ENCODE measurements at places on chromosomes 3 and 15.

DNA sequence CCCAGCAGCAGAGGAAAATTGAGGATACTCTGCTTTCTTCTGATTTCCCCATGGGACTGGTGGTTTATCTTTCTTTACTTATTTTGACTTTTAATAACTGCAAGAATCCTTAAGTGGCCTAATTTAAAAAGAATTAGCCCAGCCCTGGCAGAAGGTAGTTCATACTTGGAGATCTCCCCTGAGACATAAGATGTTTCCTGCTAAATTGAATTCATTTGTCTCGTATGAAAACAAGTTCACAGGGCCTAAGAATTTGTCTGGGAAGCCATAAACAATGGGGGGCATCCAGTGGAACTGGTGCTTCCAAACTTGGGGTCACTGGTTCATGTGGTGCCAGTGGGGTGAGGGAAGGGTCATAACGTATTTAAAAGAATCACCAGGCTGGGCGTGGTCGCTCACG lies 283.1 kb upstream of the RASGRP1 start:
- DNase-seq, result no peak

DNA sequence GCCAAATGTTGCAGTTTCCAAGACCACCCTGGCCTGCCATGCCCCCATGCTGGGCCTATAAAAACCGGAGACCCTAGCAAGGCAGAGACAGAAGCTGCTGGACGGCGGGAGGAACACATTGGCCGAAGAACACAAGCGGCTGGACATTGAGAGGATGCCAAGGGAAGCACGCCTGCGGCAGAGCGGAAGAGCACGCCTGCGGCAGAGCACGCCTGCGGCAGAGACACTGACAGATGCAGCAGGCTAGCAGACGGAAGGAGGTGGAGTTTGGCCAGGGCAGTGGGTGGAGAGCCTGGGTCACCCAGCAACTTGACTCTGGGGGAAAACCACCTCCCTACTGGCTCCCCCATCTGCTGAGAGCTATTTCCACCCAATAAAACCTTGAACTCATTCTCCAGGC lies 322.3 kb upstream of the TBL1XR1 start:
- no peak for DNase-seq

- no peak for DNase-seq
Measured at GRCh38 chr3:43059456-43059855, 46.4 kb downstream of the POMGNT2 start.

DNA sequence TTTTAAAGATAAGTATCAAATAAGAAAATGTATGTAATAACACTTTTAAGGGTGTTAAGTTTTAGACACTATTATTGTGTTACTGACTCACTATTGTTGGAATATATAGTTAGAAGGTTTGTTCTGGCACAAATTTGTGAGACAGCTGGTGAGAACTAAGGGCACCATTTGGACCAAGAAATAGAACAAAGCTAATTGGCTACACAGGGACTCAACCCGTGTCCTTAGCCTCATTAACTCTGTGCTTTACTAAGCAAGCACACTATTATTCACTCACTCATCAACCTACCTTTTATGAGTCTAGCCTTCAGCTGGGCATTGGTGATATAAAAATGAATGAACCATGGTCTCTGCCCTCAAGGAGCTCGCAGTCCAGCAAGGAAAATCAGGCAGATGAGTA lies 4.1 kb upstream of the UNC13C start:
- no peak for DNase-seq

GRCh38 chr3:39189959-39190269 lies 2.5 kb downstream of the XIRP1 start:
- peak; percentile 80 for DNase-seq

DNA sequence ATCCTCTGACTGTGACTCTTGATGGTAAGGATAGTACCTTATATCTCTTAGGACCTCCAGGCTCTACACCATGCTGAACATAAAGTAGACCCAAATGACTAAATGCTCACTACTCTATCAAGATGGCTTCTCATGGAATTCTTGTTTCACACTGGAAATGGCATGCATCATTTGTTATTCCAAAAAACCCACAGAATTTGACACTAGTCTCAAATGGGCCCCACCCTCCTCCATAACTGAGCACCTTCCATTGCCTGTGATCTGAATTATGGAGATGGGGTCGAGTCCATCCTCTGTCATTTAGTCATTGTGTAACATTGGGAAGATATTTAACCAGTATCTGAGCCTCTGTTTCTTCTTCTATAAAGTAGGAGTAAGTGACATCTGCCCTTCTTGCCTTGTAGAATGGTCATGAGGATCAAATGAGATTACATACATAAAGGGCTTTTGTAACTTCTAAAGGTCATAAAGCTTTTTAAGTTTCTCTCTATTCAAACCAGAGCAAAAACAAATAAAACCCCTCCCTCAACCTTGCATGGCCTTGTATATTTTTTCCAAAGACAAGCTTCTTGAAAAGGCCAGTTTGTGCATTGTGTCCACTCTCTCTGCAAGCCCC lies 57.0 kb upstream of the PTX3 start:
- DNase-seq, result no peak

GRCh38 chr3:113166719-113167492 lies 44.5 kb upstream of the BOC start:
- DNase-seq, result no peak

GRCh38 chr3:13385373-13385965 lies 34.7 kb downstream of the NUP210 start:
- no peak for DNase-seq

DNA sequence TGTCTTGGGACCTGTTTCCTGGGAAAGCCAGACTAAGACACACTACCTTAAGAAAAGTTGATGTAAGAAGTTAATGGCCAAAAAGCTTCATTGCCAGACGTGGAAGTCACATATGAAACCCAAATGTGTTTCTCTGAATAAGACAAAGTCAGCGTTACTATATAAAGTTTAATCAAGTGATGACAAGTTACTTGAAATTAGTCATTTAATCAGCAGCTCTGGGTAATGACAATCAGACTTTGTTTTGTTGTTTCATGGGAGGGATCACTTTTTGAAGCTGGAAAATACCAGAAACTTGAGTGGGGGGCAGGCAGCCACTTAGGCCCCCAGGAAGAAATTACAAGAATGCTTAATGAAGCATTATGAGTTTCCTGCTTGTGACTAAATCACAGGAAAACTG lies 218.6 kb downstream of the PTPRG start:
- no peak for DNase-seq

GRCh38 chr3:142604940-142605339 lies 8.7 kb downstream of the PLS1 start:
- DNase-seq, result no peak

- DNase-seq, result no peak
Measured at GRCh38 chr3:150030841-150031240, 60.1 kb upstream of the PFN2 start.

Measured in OCI-LY7 (cell line).